Muscle of back (tissue), 13 donors: ENCODE measurements at places on chromosomes 2 and 18.

DNA sequence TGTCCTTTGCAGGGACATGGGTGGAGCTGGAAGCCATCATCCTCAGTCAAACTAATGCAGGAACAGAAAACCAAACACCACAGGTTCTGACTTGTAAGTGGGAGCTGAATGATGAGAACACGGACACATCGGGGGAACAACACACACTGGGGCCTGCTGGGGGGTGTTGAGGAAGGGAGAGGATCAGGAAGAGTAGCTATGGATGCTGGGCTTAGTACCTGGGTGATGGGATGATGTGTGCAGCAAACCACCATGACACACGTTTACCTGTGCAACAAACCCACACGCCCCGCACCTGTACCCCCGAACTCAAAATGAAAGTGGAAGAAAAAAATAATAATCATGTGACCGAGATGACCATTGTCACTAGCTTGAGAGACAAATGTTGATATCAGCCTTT lies 114.7 kb downstream of the NDUFA10 start:
- DNase-seq = no peak

- DNase-seq = no peak
Measured at GRCh38 chr2:33246432-33246831, 230.0 kb upstream of the RASGRP3 start.

GRCh38 chr2:115999039-115999438 lies 1556.6 kb downstream of the DPP10 start:
- no peak for DNase-seq

GRCh38 chr2:207722773-207723424 lies 11.5 kb downstream of the CCNYL1 start:
- no peak for DNase-seq

GRCh38 chr2:71277536-71278103 lies 50.7 kb upstream of the PAIP2B start:
- no peak for DNase-seq

GRCh38 chr2:163595028-163595427 lies 140.8 kb downstream of the FIGN start:
- DNase-seq = no peak
